ENCODE measurements at places on chromosomes 16 and 17. TPM values are rescaled to one million over a fixed set of nuclear protein-coding genes. Genes with fewer than 3 reads are reported as not detected.

Gene BEAN1
- 10.6 TPM for polyA plus RNA-seq

Gene DNAH3
- polyA plus RNA-seq: 4.5 TPM

Gene LPO
- 0.12 TPM for polyA plus RNA-seq

Gene PLA2G10
- 0.31 TPM for polyA plus RNA-seq

Gene PDIA2
- 0.49 TPM for polyA plus RNA-seq

Gene CES4A
- polyA plus RNA-seq: 6.2 TPM

Gene FOXJ1
- 33.9 TPM for polyA plus RNA-seq

Gene CRLF3
- 32.8 TPM for polyA plus RNA-seq

Gene HES7
- not detected for polyA plus RNA-seq

Gene OTOP2
- polyA plus RNA-seq: not detected

Gene OTOA
- 0.11 TPM for polyA plus RNA-seq

Gene KRTAP4-5
- not detected for polyA plus RNA-seq

Gene CFAP97D1
- polyA plus RNA-seq: 0.03 TPM

Gene TAT
- polyA plus RNA-seq: 0.12 TPM

Gene KRT33B
- polyA plus RNA-seq: not detected

Gene TRAP1
- 84.7 TPM for polyA plus RNA-seq

Gene TBC1D10B
- 37.1 TPM for polyA plus RNA-seq

Gene CCL17
- polyA plus RNA-seq: not detected

Gene SMIM36
- polyA plus RNA-seq: 0.22 TPM

Gene CDH15
- 10.6 TPM for polyA plus RNA-seq

Gene DNAH9
- 5.5 TPM for polyA plus RNA-seq

Gene TNK1
- polyA plus RNA-seq: 5.7 TPM

Gene ORAI3
- 21.9 TPM for polyA plus RNA-seq

Gene NDRG4
- 12.9 TPM for polyA plus RNA-seq

Gene CACNB1
- 23.0 TPM for polyA plus RNA-seq

Gene TEX19
- polyA plus RNA-seq: not detected

Gene SOX15
- polyA plus RNA-seq: 1.8 TPM

Gene DLX4
- polyA plus RNA-seq: 1.2 TPM

Gene SLC16A11
- polyA plus RNA-seq: 0.90 TPM

Gene CEP295NL
- 0.40 TPM for polyA plus RNA-seq

Gene SBK1
- polyA plus RNA-seq: 15.8 TPM

Gene CYBC1
- 54.6 TPM for polyA plus RNA-seq

Gene PSMD7
- 81.4 TPM for polyA plus RNA-seq

Gene SSTR5
- not detected for polyA plus RNA-seq

Gene SPEM1
- not detected for polyA plus RNA-seq

Gene IRX3
- polyA plus RNA-seq: 56.0 TPM

Gene PLA2G15
- 11.1 TPM for polyA plus RNA-seq

Gene HOXB7
- polyA plus RNA-seq: 8.7 TPM

Gene FNDC8
- 0.22 TPM for polyA plus RNA-seq

Gene ITGB4
- 7.2 TPM for polyA plus RNA-seq

Gene GPS1
- 81.9 TPM for polyA plus RNA-seq

Gene KCTD2
- polyA plus RNA-seq: 28.6 TPM

Gene SNX20
- 1.8 TPM for polyA plus RNA-seq

Gene HEATR9
- 0.16 TPM for polyA plus RNA-seq

Gene NPTX1
- polyA plus RNA-seq: 8.3 TPM
